ENCODE measurements at places on chromosomes 1 and 21. TPM values are rescaled to one million over a fixed set of nuclear protein-coding genes. Genes with fewer than 3 reads are reported as not detected.

Gene TGFB2
- total RNA-seq = 32.2 TPM

- no peaks in the 10 kb centered on the region for H3K27me3 ChIP-seq
- H3K4me1 ChIP-seq = peaks cover 35% of the 10 kb centered on the region
- H3K4me3 ChIP-seq = no peak overlapping the region
- peaks cover 4% of the 10 kb centered on the region for H3K36me3 ChIP-seq
- no peak overlapping the region for H3K27ac ChIP-seq
These were observed 77.4 kb downstream of the NDUFS5 start for GRCh38 chr1:39103328-39104157.

DNA sequence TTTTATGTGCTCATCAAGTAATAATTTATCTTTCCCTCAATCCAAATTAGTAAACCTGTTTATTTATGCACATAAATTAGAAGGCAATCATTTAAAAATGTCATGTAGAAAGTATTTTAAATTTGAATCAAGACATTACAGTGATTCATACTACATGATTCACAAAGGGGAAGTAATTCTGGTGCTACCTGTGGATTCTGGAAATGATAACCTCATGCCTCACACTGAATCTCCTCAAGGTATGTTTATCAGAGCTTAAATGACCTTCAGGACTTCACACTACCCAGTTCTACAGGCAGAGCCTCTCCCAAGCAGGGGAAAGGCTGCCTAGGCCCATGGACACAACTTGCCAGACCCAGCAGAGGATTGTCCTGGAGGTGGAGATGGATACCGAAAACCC lies 25.2 kb upstream of the TDRD10 start:
- DNase-seq = no peak
- H3K36me3 ChIP-seq = no peaks in the 10 kb centered on the region
- peaks cover 35% of the 10 kb centered on the region for H3K4me1 ChIP-seq
- H3K27ac ChIP-seq = peak overlapping the region; percentile 60
- H3K4me3 ChIP-seq = no peak overlapping the region
- no peaks in the 10 kb centered on the region for H3K27me3 ChIP-seq

DNA sequence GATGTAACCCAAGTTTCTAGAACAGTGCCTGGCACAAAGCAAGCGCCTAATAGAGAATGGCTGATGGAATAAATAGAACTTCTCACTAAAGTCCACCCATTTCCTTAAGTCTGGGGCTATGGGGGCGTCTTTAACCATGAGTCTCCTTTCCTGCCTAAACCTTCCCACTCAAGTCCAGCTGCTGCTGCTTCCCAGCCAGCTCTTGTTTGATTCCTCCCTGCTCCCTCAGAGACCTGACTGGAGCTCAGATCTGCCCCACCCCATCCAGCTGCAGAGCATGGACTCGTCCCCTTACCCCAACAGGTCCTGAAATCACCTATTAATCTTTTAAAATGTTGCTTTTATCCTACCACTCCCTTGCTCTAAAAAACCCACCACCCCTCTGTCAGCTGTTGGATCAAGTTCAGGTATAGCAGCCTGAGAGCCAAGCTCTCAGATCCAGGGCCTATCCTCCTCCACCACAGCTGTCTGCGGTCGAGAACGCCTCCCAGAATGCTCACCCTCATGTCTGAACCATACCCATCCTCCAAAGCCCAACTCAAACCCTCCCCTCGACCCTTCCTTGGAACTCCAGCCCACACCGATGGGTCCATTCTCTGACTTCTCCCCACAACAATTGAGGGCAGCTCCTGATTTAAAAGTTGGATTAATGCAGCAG lies 12.8 kb upstream of the GALNT2 start:
- no peak overlapping the region for H3K4me3 ChIP-seq
- DNase-seq = no peak
- H3K27me3 ChIP-seq = peaks cover 29% of the 10 kb centered on the region
- no peaks in the 10 kb centered on the region for H3K4me1 ChIP-seq

- H3K36me3 ChIP-seq = no peaks in the 10 kb centered on the region
- no peaks in the 10 kb centered on the region for H3K4me1 ChIP-seq
- no peak for DNase-seq
- H3K4me3 ChIP-seq = no peak overlapping the region
- H3K27ac ChIP-seq = no peak overlapping the region
These were observed 1165.7 kb upstream of the NCAM2 start for GRCh38 chr21:19832551-19832950.

DNA sequence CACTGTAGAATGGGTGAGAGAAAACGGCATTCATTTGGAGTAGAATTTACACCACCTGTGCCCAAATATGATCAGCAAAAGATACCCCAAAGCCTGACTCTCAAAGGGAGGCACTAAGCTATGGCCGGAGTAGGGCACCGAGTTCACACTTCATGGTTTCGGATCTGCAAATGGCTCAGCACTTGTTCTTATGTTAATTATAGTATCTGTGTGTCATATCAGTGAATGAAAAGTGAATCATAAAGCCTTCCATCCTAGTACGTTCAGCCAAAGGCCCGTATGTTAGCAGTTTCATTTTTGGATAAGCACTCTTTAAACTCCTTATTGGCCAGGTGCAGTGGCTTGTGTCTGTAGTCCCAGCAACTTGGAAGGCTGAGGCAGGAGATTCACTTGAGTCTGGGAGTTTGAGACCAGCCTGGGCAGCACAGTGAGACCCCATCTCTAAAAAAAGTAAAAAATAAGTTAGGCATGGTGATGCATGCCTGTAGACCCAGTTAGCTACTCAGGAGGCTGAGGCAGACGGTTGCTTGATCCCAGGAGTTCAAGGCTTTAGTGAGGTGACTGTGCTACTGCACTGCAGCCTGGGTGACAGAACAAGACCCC lies 4.9 kb upstream of the CORT start:
- peaks cover 6% of the 10 kb centered on the region for H3K36me3 ChIP-seq
- no peaks in the 10 kb centered on the region for H3K27me3 ChIP-seq
- H3K4me3 ChIP-seq = no peak overlapping the region
- no peak for DNase-seq

- H3K4me1 ChIP-seq = peaks cover 21% of the 10 kb centered on the region
- no peak overlapping the region for H3K4me3 ChIP-seq
- DNase-seq = no peak
- H3K27me3 ChIP-seq = no peaks in the 10 kb centered on the region
- no peaks in the 10 kb centered on the region for H3K36me3 ChIP-seq
These were observed 38.3 kb upstream of the OSBPL9 start for GRCh38 chr1:51578383-51579109.

DNA sequence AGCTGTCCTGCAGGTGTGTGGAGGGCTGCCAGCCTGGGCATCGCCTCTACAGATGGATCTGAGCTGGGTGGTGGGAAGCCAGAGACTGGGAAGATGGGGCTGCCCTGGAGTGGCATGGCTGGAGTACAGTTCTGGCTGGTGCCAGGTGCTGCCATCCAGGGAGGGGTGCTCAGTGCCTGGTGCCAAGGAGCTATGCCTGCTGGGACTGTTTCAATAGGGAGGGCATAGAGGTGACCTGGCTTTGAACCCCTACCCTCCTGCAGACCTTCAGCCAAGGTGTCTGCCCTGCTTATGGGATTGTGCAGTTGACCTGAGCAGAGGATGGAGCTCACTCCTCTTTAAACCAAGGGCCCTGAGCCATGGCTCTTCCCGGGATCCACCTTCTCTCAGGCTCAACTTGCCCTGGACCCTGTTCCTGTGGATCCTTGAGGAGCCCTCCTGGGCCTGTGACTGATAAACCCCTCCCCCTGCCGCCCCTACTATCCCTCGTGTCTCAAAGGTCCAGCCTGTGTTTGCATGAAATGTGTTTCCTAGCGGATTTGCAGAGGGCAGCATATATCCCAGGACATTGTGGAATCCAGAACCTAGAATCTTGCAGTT lies 48.7 kb downstream of the PTPRU start:
- H3K4me1 ChIP-seq = peaks cover 13% of the 10 kb centered on the region
- H3K27me3 ChIP-seq = no peaks in the 10 kb centered on the region
- peaks cover 5% of the 10 kb centered on the region for H3K36me3 ChIP-seq
- H3K4me3 ChIP-seq = no peak overlapping the region
- no peak overlapping the region for H3K27ac ChIP-seq

- H3K36me3 ChIP-seq = no peaks in the 10 kb centered on the region
- no peak overlapping the region for H3K27ac ChIP-seq
- no peak overlapping the region for H3K4me3 ChIP-seq
- H3K4me1 ChIP-seq = no peaks in the 10 kb centered on the region
These were observed 179.9 kb downstream of the DENND1B start for GRCh38 chr1:197595304-197595904.

- no peak for DNase-seq
- no peak overlapping the region for H3K27ac ChIP-seq
- peaks cover 7% of the 10 kb centered on the region for H3K36me3 ChIP-seq
- peaks cover 8% of the 10 kb centered on the region for H3K4me1 ChIP-seq
- peaks cover 11% of the 10 kb centered on the region for H3K27me3 ChIP-seq
- no peak overlapping the region for H3K4me3 ChIP-seq
These were observed 7.1 kb upstream of the CLEC20A start for GRCh38 chr1:178503849-178504248.

DNA sequence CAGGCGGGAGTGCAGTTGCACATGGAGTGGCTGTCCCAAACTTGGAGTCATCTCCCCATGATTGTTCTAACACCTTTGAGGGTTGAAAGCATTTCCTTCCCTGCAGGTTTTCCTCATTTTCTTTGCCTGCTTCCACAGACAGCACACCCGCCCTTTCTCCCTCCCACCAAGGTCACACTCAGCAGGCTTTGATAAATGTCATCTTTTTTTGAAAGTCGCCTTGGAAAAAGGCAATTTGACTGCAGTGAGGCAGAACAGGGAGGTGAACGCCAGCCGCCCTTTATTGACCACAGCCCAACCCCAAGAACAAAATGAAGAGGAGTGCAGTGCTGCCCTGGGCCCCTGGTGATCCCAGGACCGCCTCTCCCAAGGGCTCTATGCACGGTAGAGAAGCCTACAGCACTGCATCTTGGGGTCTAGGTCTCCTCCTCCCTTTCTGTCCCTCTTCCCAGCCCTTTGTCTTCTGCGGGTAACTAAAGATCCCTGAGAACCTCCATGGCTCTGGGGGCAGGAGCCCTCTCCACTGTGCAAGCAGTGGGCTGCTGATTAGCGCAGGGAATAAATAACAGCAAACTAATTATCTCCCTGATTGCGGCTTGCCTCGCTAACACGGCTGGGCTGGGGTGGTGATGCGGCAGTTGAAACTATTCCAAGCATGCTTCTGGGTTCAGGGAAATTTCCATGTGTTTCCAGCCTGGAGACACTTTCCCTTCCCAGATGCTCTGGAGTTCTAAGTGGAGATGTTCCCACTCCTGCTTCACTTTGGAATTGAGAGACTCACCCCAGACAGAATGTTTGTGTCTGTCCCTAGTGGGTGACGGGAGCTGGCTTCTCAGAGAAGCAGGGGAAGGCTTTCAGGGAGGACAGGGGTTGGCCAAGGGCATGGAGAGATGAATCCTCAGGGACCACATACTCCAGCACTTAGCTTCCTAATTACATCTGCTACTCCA lies 11.8 kb upstream of the AMIGO1 start:
- H3K36me3 ChIP-seq = no peaks in the 10 kb centered on the region
- peaks cover 8% of the 10 kb centered on the region for H3K4me1 ChIP-seq
- H3K27ac ChIP-seq = no peak overlapping the region

Gene CDKN2C
- 40.2 TPM for total RNA-seq

Gene PFDN2
- 121 TPM for total RNA-seq

DNA sequence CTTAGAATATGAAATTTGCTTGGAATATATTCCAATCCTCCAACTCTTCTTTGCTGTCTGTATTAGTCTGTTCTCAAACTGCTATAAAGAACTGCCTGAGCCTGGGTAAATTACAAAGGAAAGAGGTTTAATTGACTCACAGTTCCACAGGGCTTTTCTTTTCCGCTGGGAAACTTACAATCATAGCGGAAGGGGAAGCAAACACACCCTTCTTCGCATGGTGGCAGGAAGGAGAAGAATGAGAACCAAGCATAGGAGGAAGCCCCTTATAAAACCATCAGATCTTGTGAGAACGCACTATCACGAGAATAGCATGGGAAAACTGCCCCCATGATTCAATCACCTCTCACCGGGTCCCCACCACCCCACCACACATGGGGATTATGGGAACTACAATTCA lies 14.8 kb downstream of the CENPF start:
- peaks cover 37% of the 10 kb centered on the region for H3K36me3 ChIP-seq
- H3K4me1 ChIP-seq = peaks cover 28% of the 10 kb centered on the region
- H3K27me3 ChIP-seq = no peaks in the 10 kb centered on the region
- H3K4me3 ChIP-seq = no peak overlapping the region

GRCh38 chr21:16186742-16187141 lies 457.0 kb downstream of the USP25 start:
- peaks cover 14% of the 10 kb centered on the region for H3K4me1 ChIP-seq
- H3K27me3 ChIP-seq = no peaks in the 10 kb centered on the region
- no peak for DNase-seq
- H3K27ac ChIP-seq = no peak overlapping the region
- no peak overlapping the region for H3K4me3 ChIP-seq

GRCh38 chr21:36126621-36127110 lies 8.2 kb upstream of the CBR3 start:
- peaks cover 10% of the 10 kb centered on the region for H3K4me1 ChIP-seq
- H3K27me3 ChIP-seq = no peaks in the 10 kb centered on the region
- no peak overlapping the region for H3K4me3 ChIP-seq
- DNase-seq = no peak
- no peak overlapping the region for H3K27ac ChIP-seq
- peaks cover 17% of the 10 kb centered on the region for H3K36me3 ChIP-seq

Gene ATP13A2
- total RNA-seq = 37.6 TPM

DNA sequence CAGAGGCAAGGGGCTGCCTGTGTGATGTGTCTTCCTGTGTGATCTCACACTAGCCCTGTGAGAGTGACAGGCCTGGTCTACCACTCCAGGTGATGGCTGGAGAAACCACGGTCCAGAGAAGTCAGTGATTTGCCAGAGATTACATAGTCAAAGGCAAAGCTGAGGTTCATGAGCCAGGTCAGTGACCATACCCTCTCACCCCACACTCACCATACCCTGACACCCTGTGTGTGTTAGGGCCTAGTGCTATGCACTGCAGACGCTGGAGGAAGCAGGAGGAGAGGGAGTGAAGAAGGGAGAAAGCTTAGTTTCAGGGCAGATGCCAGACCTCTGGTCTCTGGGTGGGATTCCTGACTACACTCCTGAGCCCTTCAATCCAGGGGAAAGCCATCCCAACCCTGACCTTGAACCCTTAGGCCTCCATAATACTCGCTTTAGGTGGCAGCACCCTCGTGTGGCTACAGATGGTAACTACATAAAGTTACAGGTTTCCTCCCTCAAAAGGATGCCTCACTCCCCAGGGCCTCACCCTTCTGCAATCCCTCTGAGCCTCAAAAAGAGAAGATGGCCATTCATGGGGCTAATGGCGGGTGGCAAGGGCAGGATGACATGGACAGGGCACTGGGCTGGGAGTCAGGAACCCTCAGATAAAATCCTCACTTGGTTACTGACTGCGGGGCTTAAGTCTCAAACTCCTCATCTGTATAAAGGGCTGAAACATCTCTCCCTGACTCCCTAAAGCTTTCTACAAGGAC lies 20.8 kb upstream of the SDC3 start:
- H3K27me3 ChIP-seq = no peaks in the 10 kb centered on the region
- no peaks in the 10 kb centered on the region for H3K4me1 ChIP-seq
- peak; percentile 61 for DNase-seq
- H3K27ac ChIP-seq = peak overlapping the region; percentile 83
- peaks cover 47% of the 10 kb centered on the region for H3K36me3 ChIP-seq
- no peak overlapping the region for H3K4me3 ChIP-seq

DNA sequence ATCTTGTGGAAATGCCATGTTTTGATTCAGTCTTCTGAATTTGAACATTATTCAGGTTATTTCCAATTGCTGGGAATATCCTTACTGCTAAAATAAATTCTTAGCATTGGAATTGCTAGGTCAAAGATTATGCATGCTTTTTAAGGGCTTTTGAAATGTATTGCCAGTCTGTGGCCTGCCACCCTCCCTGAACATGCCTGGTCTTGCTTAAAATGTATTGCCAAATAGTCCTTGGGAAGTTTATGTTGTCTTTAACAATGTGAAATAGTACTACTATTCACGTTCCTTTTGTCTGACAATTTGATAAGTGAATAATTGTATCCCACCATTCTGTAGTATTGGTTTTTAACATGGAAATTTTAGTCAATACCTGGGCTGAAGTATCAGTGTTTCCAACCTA lies 13.6 kb downstream of the TARDBP start:
- H3K27ac ChIP-seq = no peak overlapping the region
- DNase-seq = no peak
- no peaks in the 10 kb centered on the region for H3K4me1 ChIP-seq
- peaks cover 39% of the 10 kb centered on the region for H3K36me3 ChIP-seq
- no peak overlapping the region for H3K4me3 ChIP-seq

Gene AK5
- not detected for total RNA-seq
